ENCODE measurements at places on chromosomes 12 and 14.

DNA sequence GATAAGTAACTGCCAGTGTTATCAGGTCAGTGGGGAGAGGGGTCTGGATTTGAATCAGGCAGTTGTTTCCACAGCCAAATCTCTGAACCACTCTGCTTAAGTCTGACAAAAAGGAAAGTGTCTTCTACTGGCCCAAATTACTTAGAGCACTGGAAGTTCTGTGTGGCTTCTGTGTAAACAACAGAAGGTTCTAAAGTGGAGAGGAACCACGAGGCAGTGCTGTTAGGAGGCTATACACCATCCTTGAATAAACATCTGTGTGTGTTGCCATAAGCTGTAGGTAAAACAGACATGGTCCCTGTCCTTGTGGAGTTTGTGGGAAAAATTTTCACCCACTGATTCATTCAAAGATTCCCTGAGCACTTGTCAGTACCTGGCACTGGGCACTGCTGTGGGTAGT lies 50.0 kb downstream of the GALNT4 start:
- no peak for DNase-seq

DNA sequence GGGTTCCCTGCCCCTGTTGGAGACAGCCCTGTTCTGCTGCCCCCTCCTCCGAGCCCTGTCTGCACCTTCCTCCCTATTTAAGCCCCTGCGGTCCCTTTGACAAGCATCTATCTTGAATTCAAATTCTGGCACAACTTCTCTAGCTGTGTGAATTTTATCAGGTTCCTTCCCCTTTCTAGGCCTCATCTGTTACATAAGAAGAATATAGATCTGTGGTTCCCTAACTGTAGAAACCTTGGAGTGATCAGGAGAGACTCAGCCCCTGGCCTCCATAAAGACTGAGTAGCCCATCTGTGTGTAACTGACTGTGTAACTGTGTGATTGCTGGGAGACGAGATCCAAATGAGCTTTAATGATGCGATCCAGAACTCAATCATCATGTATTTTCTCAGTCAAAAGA lies 13.0 kb upstream of the RACGAP1 start:
- DNase-seq: no peak

DNA sequence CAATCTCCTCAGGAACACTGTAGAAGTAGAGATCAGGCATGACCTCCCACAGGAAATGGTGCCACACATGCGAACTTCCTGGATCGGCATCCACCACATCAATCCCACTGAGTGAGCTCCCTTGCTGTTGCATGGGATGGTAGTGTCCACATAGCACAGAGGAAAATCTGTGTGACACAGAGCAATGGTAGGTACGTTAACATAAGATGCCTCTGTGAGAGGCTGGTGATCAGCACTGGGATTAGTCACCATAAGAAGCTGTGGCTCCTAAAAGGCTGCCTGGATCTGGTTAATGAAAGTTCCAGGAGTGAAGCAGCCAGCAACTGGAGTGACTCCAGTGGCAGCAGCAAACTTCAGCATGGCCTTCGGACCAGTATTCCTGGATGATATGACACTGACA lies 21.8 kb downstream of the WDHD1 start:
- no peak for DNase-seq

DNA sequence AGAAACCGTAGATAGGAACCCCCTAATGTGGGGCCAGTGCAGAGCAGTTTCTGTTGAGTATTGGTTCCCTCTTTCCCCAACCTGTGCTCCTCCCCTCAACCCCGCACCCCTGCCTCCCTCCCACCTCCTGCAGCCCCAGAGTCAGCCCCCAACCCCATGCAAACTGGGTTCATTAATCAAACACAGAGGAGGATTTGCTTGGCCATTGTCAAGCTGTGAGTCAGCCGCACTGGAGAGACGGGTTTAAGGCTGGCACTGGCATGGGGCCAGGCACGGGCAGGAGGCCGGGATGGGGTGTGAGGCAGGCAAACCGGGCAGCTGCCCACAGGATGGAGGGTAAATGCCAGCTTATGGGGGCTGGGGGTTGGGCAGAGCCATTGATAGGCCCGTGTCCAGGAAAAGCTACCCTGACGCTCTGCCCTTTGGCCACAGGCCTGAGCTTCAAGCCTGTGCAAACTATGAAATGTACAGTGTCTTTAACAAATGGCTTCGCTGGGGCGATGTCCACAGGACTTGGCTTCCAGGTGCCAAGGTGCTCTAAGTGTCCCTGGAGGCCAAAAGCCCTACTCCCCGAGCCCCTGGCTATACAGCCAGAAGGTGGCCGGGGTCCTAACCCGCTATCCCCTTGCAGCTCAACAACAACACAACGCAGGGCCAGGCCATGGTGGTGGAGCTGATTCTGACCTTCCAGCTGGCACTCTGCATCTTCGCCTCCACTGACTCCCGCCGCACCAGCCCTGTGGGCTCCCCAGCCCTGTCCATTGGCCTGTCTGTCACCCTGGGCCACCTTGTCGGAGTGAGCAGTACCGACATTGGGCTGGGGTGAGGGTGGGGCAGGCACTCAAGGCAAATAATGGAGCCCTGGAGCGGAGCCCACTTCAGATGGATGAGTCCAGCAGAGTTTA lies 1.4 kb downstream of the AQP5 start:
- DNase-seq: no peak

DNA sequence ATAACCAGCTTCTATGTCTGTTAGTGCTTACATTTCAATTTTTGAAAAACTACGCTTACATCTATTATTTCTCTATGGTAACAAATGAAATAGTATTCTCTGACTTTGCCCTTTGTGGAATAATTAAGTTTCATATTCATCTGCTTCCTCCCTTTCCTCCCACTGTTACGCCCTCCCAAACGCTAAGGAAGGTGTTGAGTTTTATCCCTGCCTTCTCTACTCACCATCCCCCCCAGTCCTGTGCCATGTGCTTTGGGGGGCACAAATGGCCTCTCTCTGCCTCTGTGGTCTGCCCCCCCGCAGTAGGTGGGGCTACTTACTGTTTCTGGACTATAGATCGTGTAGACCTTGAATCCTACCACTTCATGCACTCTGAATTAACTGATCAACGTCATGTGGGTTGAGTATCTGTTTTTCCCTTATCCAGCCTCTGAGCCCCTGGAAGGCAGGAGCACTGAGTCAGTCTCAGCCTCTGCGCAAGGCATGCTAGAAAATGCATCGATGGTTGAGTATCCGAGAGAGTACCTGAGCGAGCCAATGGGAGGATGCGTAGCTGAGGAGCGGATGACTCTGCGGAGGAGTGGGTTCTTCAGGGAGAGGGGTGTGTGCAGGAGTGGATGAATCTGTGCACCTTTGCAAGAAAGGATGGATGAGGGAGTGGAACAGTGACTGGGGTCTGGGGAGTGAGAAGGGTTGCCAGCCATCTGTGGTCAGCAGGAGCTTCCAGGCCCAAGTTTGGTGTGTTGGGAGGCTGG lies 114.5 kb upstream of the RTL1 start:
- DNase-seq: no peak

DNA sequence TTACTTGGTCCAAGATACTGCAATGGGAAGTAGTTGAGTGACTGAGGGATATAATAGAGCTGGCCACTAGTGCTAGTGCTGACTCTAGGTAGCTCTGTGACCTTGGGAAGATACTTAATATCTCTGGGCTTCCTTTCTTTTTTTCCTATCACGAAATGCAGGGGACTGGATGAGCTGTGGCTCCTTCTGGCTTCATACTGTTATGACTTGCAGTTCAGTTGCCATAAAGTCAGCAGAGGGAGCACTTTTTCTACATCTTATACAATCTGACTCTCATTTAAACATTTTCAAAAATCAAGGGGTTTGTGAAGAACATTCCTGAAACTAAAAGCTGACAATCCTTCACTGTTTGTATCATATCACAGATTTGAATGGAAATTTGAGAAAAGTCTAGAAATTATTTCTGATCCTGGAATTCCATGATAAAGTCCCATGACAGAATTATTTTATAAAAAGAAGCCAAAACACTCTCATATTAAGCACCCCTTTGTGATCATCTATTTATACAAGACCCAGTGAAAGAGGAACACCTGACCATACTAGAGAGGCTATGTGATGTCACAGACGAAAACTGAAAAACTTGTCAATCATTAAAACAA lies 5.3 kb downstream of the BHLHE41 start:
- DNase-seq: no peak

DNA sequence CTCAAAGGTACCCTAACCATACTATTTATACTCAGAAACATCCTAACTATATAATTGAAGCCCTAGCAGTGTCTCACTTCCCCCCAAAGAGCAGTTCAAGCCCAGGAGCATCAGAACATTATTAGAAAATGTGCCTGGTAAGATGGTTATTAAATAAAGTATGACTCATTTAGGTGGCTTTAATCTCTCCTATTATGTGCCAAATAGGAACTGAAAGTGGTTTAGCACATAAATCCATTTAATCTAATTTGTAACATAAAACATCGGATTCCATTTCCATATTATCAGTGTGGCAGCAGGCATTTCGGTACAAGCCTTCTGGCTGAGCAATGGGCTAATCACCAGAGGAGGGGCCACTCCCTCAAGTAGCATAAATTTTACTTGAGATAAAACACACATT lies 395.2 kb upstream of the TMTC1 start:
- DNase-seq: no peak

- DNase-seq: no peak
Measured at GRCh38 chr12:25840678-25841465, 117.6 kb upstream of the RASSF8 start.

GRCh38 chr12:104903648-104904423 lies 54.3 kb downstream of the SLC41A2 start:
- DNase-seq: no peak

DNA sequence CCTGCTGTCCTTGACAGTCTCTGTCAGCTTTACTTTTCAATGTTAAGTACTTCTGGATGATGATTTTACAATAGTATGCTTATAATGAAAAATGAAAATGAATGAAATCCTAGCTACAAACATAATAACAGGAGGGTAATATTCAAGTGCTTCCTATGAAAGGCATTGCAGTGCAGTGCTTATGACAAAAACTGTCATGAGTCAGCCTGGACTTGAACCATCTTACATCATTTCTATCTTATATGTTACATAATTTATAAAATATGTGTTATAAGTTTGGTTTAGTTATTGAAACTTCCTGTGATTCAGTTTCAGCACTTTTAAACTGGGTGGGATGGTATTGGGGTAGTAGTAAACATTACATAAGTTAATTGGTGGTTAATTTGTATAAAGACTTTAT lies 451.7 kb downstream of the TMEM117 start:
- no peak for DNase-seq

GRCh38 chr12:48377646-48378045 lies 26.9 kb upstream of the ZNF641 start:
- DNase-seq: no peak

DNA sequence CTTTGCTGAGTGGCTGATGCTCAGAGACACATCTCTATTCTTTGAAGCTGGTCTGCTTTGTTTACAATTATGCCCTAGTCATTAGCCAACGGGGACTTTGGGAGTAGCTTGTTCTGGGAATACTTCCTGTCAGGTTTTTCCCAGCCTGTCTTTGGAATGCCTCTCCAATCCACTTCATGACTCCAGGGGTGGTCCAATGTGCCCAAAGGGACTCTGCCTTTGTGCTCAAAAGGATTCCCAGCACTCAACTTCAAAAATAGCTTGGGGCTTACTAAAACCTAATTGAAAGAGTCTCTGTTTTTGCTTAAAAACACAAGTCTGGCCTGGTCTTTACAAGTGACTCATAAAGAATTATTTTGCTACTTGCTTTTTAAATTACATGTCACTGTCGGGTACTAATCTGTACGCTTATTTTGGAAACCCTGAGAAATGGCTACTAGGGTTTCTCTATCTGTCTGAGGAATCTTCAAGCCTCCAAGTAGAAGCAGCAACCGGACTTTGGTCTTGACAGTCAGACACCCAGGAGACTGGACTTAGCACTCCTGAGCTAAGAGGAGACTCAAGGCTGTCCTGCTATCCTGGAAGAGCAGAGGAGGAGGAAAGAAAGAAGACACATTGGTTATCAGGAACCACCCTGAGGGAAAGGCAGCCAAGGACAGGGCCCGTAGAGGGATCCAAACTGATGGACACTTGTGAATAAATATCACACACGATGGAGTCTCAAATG lies 20.7 kb downstream of the PHLDA1 start:
- DNase-seq: no peak

GRCh38 chr14:39265033-39265432 lies 31.3 kb downstream of the MIA2 start:
- DNase-seq: no peak

DNA sequence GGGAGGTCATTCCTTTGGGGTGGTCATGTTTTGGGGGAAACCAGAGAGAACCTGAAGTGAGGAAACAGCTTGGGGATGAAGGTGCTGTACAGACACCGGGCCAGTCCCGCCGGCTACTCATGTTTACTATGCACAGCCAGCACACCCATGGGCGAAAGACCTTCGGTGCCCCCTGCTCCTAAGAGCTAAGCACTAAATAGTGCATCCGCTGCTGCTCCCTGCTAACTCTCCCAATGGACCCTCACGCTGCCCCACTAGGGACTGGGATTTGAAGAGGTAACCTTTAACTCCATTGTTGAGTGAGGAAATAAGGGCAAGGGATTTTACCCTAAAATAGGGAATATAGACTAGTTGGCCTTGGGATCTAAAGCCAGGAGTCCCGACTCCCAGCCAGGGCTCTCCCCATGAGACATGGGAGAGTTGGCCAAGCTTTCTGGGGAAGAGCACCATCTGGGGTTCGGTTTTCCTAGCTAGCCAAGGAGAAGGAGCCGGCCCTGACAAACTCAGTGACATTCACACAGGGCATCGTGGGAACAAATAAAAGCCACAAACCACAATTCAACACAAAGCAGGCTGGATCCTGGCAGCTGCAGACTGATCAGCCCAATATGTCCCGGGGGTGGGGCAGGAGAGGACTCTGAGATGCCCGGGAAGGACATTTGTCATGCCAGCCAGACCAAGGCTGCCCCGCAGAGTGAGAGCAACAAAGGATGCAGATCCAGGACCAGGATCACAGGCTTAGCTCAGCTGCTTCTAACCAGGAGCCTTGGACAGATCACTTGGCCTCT lies 91.7 kb downstream of the SINHCAF start:
- DNase-seq: no peak

DNA sequence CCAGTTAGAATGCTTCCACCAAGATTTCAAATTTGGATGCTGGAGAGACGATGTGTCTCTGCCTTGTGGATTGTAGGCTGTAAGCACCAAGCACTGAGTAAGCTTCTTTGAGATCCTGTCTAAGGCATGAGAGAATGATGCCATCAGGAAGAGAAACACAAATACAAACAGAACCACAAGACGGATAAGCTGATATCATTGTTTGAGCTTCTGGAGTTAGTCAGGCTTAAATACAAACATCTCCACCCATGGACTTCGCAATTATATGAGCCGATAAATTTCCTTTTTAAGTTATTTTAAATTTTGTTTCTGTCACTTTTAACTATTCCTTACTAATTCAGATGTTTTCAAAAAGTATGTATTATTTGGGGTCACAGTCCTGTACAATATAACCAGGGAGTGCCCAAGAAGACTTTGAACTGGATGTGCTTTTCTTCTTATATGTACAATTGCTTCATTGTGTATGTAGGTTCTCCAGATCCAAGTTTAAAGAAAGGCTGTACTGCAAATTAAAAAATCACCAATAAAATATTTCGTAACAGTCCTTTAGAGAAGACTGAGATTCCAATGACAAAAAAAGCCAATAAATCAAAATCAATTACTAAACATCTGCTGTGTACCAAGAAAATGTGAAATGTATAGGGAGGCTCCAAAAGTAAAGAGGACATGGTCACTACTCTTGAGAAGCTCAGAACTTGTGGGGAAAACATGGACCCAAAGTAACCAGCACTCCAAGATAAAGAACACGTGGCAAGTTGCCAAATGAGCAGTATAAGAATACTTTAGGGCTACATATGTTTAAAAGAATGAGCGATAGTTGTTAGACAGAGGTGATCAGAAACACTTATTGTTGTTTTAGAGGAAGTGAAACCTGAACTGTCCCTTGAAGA lies 274.1 kb downstream of the ADAMTS20 start:
- no peak for DNase-seq
